Stimulated activated CD8-positive, alpha-beta memory T cell treated with anti-CD3 and anti-CD28 coated beads, Interleukin-15, amount 100 ng/mL, for 48 hours (primary cell): ENCODE measurements at places on chromosomes 2 and 18.

DNA sequence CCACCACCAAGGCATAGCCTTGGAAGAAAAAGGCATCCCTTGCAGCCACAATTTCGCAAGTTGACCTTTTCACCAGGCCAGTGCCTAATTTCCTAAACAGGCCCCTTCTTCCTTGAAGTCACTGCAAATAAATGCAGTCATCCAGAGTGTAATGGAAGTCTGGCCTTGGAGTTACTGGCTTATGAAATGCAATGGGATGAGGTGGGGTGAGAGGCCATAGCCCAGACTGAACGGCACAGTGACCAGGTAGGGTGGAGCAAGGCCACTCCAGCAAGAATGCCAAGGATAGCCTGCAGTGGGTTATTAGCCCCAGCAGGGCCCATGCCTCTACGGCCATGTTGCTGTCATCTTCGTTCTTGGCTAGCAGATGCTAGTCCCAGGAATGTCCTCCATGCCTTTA is 68.4 kb downstream of the BCL11A start:
- DNase-seq = no peak

DNA sequence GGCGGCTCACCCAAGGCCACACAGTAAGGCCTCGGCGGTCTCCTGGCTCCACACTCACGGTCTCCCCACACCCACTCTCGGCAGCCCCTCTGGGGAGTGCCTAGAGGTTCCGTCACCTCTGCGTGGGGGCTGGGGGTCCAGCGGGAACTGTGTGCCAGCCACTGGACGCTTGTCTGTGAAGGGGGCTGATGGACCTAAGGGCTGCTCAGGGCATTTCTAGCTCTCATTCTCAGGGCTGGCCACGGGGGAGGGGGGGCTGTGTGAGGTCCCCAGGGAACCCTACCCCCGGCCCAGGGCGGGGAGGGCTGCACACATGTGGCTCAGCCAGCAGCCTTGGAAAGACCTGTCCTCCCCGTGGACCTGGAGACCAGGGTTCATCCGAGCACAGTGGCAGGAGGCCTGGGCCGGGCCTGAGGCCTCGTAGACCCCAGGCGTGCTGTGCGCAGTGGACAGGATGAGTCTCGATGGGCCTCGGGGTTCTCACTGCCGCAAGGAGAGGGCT is 27.1 kb upstream of the ODC1 start:
- DNase-seq = no peak

GRCh38 chr18:47968721-47969120 is 38.3 kb upstream of the SMAD2 start:
- no peak for DNase-seq

- no peak for DNase-seq
Measured at GRCh38 chr2:118310681-118311429, 222.6 kb downstream of the INSIG2 start.

GRCh38 chr18:70044632-70045031 is 97.0 kb upstream of the CD226 start:
- no peak for DNase-seq

- DNase-seq = no peak
Measured at GRCh38 chr2:215536510-215536909, 100.6 kb upstream of the FN1 start.

GRCh38 chr2:236715077-236715476 is 145.5 kb downstream of the ACKR3 start:
- DNase-seq = no peak

DNA sequence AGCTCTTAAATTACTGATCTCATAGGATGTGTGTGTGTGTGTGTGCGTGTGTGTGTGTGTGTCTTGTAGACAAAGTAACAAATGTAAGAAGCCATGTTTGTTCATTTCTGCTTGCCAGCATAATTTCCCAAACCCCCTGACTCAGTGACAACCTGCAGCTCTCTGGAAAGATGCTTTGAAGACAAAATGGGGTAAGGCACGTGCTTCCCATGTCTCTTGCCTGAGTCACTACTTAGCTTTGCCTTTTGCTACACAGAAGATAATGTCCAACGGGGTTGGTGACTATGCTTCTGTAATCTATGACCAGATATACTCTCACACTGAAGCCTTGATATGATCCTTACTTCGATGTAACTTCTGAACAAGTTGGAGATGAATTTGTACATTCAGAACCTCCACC is 332.0 kb downstream of the SLC4A3 start:
- no peak for DNase-seq
